ENCODE measurements at places on chromosomes 7 and 10.

- DNase-seq, result no peak
Observed at GRCh38 chr10:14433147-14433546, 102.4 kb upstream of the FRMD4A start.

DNA sequence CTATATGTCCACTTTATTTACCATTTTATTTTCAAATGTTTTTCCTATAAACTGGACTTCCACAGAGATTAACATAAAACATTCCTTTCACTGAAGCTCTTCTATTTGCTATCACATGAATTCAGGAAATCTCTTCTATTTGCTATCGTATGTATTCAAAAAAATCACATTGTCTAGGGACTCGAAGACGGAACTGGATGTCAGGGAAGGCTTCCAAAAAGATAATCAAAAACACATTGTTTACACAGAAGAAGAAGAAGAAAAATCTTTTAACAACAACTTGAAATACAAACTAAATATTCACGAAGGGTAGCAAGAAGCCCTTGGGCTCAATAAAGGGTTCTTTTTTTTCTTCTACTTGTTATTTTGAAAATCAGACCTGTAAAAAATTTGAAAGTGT is 426.1 kb upstream of the LRRN3 start:
- DNase-seq, result no peak

DNA sequence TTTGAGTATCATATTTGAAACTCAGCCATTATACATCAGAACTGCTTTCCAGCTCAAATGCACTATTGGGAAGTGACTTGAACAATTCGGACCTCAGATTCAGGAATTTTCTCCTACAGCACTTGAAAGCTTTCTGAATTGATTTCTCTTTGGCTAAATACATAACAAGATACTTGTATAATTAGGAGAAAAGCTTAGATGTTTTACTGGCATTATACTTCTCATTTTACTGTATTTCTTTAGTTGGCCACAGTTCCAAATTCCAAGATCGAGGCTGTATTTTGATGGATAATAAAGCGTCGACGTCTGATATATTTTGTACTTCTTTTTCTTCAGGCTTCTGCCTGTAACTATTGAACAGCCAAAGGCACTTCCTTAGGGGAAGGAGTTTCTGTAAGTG is 26.7 kb upstream of the LYZL2 start:
- no peak for DNase-seq

- DNase-seq, result no peak
Observed at GRCh38 chr10:99661377-99661763, 2.1 kb downstream of the ENTPD7 start.

DNA sequence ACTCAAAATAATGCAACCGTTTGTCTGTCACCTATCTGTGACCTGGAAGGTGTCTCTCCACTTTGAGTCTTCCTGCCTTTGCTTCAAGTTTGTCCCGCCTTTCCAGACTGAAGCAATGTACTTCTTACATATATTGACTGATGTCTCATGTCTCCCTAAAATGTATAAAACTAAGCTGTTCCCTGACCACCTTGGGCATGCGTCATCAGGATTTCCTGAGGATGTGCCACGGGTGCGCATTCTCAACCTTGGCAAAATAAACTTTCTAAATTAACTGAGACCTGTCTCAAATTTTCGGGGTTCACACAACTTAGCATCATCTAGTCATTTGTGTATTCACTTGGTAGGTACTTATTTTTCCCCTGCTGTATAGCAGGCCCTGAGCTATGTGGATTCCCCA is 65.3 kb upstream of the JCAD start:
- DNase-seq, result no peak

GRCh38 chr10:64316416-64316815 is 795.2 kb downstream of the REEP3 start:
- DNase-seq, result no peak

DNA sequence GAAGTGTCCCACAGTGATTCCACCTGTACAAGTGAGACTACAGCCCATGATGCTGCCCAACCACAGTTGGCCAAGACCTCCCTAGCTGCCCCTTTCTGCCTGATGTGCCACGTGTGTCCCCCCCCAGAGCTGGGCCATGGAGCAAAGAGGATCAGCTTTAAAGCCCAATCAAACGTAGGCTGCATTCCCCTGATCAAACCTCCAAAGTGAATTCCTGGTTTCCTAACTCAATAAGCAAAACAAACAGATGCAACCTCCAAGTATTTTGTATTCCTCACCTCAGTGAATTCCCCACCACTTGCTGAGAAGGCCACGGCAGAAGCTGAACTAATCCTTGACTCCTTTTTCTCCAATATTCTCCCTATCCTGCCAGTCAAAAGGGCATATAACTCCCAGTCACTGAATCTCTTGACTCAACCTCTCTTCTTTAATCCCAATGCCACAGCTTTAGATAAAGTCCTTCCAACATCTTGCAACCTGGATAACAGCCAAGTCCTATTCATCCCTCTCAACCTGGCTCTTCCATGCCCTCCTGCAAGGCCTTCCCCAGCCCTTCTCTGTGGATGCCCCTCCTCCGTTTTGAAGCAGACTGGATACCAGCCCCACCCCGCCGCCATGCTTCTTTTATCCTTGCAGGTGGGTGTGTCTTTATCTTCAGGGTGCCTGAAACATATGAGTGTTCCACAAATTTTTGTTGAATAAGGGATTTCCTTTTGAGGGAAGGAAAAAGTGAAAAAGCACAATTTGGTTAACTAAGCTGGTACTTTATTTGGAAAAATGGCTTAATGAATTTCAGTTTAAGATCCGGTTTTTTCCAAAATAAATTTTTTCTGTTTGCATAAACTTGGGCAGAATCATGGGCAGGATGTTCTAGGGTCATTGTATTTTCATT is 285.2 kb upstream of the MKLN1 start:
- DNase-seq, result no peak

GRCh38 chr10:131363416-131363815 is 51.9 kb upstream of the TCERG1L start:
- DNase-seq, result no peak

DNA sequence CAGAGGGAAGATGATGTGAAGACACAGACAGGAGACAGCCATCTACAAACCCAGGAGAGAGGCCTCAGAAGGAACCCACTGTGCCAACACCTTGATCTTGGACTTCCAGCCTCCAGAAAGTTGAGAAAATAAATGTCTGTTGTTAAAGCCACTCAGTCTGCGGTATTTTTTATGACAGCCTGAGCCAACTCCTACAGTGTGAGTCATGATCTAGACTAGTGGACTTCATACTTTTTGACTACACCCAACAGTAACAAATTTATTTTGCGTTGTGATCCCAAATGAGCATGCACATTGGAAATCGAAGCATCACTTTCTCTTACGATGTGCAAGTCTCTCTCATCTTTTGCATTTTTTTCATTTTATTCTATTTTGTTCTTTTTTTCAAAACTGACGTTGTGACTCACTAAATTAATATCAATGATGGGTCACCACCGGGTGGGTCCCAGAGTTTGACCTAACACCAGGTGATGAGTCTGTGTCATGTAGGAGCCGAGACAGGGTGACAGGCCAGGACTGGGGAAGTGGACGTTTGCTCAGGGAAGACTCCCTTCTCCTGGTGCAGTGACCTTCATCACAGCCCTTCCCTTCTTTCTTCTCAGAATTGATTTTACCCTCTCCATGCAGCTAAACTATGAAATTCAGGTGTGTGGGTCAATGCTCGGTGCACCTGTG is 28.9 kb downstream of the PHYH start:
- DNase-seq, result no peak

DNA sequence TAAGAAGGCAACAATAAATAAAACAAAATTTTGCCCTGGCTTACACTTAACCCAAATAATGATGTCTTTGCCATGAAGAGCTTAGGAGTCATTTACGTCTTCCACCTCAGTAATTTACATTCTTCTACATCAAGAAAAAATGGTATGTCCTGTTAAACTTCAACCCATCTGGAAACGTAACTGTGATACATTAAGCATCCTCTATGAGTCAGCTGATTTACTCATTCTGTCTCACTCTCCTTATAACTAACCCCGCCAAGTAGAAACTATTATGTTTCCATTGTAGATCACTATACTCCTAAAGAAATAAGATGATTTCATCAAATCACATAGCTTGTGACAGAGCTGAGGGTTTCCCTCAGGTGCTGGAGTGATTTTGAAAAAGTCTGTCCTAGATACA is 330.7 kb downstream of the CDC14C start:
- DNase-seq, result no peak

DNA sequence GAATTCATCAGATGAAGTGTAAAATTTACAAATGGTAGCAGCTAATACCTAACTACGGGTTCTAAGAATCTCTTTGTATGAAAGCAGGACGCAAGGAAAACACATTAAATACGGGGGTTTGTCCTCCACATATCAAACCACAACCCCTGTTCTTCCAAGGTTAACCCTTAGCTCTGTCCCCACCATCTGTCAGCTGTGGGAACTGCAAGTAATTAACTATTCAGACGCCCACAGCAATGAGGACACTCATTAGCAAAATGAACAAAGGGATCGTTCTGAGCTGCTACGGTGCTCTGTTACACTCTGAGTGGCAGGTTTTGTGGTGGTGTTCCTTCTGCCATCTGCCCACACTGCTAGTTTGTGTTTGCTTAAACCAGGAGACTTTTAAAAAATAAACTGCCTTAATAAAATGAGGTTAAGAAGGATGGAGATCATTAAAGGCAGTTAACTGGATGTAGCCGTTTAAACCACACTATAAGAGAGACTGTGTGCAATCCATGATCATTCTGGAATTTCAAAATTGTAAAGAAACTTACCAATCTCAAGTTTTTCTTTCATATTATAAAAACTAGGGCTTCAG is 51.4 kb downstream of the C10orf67 start:
- peak; percentile 32 for DNase-seq

DNA sequence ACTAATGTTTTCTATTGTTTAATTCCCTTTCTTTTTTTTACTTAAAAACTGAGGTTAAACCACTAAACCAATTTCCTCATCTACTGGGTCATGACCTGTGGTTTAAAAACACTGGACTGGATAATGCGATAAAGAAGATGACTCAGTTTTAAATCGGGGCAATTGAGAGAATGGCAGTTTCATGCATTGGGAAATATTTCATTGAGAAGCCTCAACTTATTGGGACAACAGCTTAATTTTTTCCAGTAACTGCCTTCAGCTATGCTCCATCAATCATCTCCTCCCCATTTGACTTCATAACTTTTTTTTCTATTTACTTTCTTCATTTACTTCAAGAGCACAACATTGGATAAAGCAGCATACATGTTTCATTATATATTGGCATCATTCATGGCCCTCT is 61.8 kb upstream of the MET start:
- no peak for DNase-seq

DNA sequence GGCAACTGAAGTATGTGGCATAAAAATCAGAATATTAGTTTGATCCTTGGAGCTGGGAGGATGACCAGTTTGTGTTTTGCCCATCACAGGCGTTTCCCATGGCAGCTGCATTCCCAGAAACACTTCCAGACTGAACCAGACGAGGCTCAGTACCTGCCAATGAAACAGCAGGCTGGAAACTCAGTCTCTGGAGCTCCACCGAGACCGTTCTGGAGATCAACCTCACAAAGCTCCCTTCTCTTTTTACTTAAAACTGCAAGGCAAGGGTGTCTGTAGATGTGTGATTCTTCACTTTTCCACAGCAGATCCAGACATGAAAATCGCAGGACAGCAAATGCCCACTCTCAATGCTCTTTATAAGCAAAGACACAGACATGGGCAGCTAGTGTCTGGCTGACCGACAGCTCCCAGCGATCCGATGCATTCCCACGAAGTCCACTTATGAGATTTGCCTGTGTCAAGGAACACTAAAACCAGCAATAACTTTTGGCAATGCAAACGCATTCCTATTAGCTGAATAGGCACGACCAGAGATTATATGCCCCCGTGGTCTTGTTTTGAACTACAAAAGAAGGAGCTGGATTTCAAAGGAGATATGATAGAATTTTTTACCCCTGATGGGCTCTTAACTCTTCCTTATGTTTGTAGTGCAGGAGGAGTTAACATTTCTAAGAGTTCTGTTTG is 72.6 kb downstream of the ADAM12 start:
- DNase-seq, result no peak

- DNase-seq, result no peak
Observed at GRCh38 chr10:130571674-130572073, 435.5 kb downstream of the GLRX3 start.

- no peak for DNase-seq
Observed at GRCh38 chr7:1716263-1717094, 46.4 kb downstream of the ELFN1 start.

- no peak for DNase-seq
Observed at GRCh38 chr10:69457771-69458237, 6.5 kb downstream of the TSPAN15 start.

DNA sequence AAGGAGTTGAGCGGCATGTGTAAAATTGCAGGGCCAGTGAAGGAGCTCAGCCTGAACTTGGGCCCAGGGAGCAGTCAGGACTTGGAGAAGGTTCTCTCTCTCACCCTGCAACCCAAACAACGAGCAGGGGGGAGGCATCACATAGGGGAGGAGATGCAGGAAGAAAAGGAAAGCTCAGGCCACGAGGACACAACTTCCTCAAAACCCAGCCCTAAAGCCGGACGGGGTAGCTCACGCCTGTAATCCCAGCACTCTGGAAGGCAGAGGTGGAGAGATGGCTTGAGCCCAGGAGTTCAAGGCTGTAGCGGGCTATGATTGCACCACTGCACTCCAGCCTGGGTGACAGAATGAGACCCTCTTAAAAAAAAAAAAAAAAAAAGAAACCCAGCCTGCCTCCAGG is 629.1 kb downstream of the PARD3 start:
- DNase-seq, result no peak

- DNase-seq, result no peak
Observed at GRCh38 chr10:23694921-23695824, 256.3 kb downstream of the OTUD1 start.

DNA sequence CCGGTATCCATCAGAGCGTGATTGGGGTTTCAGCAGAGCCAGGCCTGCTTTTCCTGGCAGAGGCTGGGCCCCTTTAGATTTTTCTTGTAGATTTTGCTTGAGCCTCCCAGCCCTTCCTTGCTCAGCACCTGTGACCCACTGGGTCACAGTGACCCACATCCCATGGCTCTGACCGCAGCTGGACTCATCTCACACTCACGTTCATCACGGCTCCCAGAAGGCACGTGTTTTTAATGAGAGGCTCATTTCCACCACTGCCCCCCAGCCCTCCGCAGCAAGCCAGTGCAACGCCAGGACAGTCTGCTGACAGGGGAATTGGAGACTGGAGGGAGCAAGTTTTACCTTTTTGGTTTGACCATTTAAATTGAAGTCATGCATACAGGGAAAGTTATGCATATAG is 155.7 kb downstream of the CUX1 start:
- no peak for DNase-seq

DNA sequence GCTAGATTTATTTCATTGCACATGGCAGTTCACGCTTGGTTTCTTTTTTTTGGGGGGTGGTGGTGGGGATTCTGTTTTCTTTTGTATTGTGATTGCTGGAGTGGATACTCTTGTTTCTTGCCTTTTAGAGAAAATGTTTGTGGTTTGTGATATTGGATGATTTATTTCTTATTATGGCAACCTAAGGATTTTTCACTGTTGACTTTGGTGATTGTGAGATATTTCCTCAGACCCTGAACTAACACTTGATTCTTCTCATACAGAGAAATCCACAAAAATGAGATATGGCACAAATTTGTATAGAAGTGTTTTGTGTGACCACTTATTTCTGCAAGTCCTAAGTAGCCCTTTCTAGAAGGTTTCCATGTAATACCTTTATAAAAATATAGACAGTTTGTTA is 871.1 kb downstream of the LRMDA start:
- DNase-seq, result no peak

Measured in activated naive CD8-positive, alpha-beta T cell treated with anti-CD3 and anti-CD28 coated beads for 36 hours (primary cell).